ENCODE measurements at places on chromosomes 6 and 20.

- DNase-seq: peak; percentile 54
Measured at GRCh38 chr6:32700391-32701040, 34.1 kb upstream of the HLA-DQB1 start.

- no peak for DNase-seq
Measured at GRCh38 chr6:159089909-159090308, 45.1 kb upstream of the TAGAP start.

- no peak for DNase-seq
Measured at GRCh38 chr6:37624606-37625574, 72.8 kb downstream of the MDGA1 start.

GRCh38 chr6:135451617-135452190, 45.8 kb downstream of the AHI1 start:
- DNase-seq: peak; percentile 50

Data from activated CD4-positive, alpha-beta T cell treated with anti-CD3 and anti-CD28 coated beads, Interleukin-2, Interleukin-4, amounts not matched to agents 100 ng/mL and 50 ng/mL, durations not matched to agents 16 hours and 8 hours (primary cell).